Heart left ventricle (tissue), 16 donors: ENCODE measurements at places on chromosomes 11 and 22. TPM values are rescaled to one million over a fixed set of nuclear protein-coding genes. Genes with fewer than 3 reads are reported as not detected.

DNA sequence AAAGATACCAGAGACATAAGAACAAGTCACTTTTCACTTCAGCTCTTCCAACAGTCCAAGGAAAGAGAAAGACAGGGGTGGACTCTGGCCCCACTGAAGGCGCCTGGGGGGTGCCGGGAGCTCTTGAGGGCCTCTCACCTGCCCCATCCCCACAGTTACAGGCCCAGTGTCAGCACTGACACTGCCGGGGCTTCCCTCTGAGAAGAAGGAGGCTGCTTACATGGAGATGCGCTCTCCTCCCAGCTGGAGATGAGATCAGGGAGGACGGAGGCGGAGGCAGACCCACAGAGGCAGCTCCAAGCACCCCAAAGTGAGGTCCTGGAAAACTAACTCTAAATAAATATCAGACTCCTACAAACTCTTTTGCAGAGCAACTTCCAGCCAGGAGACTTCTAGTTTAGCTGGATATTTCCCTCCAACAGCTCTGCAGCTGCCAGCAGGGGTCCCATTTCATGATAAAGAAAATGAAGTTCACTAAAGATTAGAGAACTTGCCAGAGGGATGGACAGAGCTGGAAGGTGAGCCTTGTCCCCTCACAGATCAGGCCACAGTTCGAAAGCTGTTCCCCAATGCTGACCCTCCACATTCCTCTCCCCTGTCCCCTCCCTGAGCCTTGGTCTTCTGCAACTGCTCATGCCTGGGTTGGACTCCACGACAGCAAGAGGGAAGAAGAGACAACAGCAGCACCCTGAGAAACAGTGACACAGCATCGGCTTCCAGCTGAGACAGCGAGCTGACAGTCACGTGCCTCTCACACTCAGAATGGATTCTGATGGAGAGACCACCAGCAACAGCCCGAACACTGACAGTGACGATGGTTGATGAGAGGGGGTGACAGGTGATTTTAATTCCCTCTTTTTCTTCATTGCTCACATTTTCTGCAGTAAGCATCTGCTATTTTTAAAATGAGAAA is 5.8 kb downstream of the CARS1 start:
- no peak overlapping the region for H3K27ac ChIP-seq
- H3K4me3 ChIP-seq: no peak overlapping the region
- no peaks in the 10 kb centered on the region for H3K36me3 ChIP-seq
- H3K27me3 ChIP-seq: no peaks in the 10 kb centered on the region
- H3K4me1 ChIP-seq: peaks cover 29% of the 10 kb centered on the region
- no peak for DNase-seq

SGSM1 gene
- 11.0 TPM for total RNA-seq

FGF3 gene
- total RNA-seq: not detected

GRCh38 chr11:72446929-72447769 is 12.8 kb upstream of the CLPB start:
- no peaks in the 10 kb centered on the region for H3K27me3 ChIP-seq
- no peak overlapping the region for H3K27ac ChIP-seq
- H3K36me3 ChIP-seq: no peaks in the 10 kb centered on the region
- no peak overlapping the region for H3K4me3 ChIP-seq

C11orf87 gene
- 0.12 TPM for total RNA-seq

OR51I2 gene
- not detected for total RNA-seq

- H3K27me3 ChIP-seq: no peaks in the 10 kb centered on the region
- H3K27ac ChIP-seq: no peak overlapping the region
- H3K4me3 ChIP-seq: no peak overlapping the region
- H3K36me3 ChIP-seq: no peaks in the 10 kb centered on the region
Observed at GRCh38 chr11:78031629-78032028, 8.6 kb upstream of the KCTD14 start.

LIF gene
- 0.56 TPM for total RNA-seq

PYGM gene
- 105 TPM for total RNA-seq

TMEM191C gene
- 0.42 TPM for total RNA-seq

RAB3IL1 gene
- 13.4 TPM for total RNA-seq

PRG3 gene
- total RNA-seq: not detected

SLC22A8 gene
- total RNA-seq: not detected

TRIM64 gene
- not detected for total RNA-seq

FERMT3 gene
- 6.0 TPM for total RNA-seq

DNA sequence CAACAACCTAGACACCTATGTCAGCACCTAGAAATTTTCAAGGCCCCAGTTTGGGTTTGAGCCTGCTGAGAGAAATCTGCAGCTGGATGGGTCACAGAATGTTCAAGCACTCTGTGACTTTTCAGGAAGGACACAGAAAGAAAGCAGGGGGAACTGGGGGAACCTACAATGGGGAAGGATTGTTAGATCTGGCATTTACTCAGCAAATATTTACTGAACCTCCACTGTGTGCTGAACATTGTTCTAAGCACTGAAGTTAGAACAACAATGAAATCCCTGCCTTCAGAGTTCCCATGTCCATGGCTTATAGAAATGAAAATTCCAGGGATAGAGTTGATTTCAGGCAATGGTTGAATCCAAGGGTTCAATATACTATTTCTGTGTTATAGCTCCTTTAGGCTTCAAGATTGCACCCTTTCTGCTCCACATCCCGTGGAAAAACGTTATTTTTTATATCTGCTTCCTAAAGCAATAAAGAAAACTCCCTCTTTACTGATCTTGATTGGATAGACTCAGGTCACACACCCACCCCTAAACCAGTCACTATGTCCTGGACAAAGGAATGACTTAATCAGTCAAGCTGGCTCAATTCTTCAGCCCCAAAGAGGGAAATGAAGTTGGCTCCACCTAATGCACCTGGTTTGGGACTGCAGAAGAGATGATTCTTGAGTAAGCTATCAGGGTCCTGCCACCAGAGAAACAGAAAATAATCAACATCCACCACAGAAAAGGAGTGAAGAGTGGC is 95.1 kb downstream of the OR5AK2 start:
- no peak for DNase-seq
- no peaks in the 10 kb centered on the region for H3K36me3 ChIP-seq
- H3K4me1 ChIP-seq: no peaks in the 10 kb centered on the region
- no peaks in the 10 kb centered on the region for H3K27me3 ChIP-seq

DNA sequence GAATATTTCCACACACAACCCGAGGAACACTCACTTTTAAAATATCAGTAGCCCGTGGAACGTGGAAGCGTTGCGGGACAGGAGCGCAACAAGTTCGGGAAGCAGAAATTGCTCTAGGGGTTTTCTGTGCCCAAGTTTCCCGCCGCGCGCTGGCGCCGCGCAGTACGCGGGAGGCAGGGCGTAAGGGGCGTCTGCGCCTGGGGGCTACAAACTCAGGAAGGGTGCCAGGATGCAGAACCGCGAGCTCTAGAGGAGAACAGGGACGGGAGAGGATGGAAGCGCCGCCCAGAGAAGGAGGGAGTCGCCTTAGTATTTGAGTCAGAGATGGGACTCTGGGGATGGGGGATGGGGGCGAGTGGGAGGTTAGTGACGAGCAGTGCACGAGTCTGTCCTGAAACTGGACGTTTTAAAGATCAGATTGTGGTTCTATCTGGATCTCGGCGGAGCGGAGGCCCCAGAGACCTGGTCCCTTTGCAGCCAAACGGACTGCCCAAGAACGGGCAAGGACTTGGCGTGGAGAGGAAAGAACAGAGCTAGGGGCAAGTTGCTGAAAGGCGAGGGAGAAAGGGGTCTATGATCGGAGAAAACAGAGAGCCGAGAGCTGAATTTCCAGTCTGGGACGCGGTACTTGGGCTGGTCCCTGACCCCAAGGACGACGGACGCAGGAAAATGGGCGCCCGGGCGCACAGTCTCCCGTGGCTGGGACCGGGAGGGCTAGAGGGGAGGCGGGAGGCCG is 4.7 kb downstream of the BSX start:
- H3K4me3 ChIP-seq: peak overlapping the region; percentile 16
- DNase-seq: no peak
- H3K27ac ChIP-seq: no peak overlapping the region
- H3K27me3 ChIP-seq: peaks cover 98% of the 10 kb centered on the region
- H3K4me1 ChIP-seq: peaks cover 7% of the 10 kb centered on the region
- H3K36me3 ChIP-seq: no peaks in the 10 kb centered on the region

GRCh38 chr22:50361222-50361621 is 18.1 kb downstream of the PPP6R2 start:
- H3K36me3 ChIP-seq: peaks cover 23% of the 10 kb centered on the region
- H3K4me3 ChIP-seq: no peak overlapping the region
- no peaks in the 10 kb centered on the region for H3K27me3 ChIP-seq
- no peak for DNase-seq
- peaks cover 7% of the 10 kb centered on the region for H3K4me1 ChIP-seq

MUC6 gene
- not detected for total RNA-seq

ANO5 gene
- total RNA-seq: 63.9 TPM

GRCh38 chr11:27041141-27041899 is 705 bp downstream of the BBOX1 start:
- no peaks in the 10 kb centered on the region for H3K36me3 ChIP-seq
- no peak overlapping the region for H3K27ac ChIP-seq
- no peaks in the 10 kb centered on the region for H3K4me1 ChIP-seq
- no peak overlapping the region for H3K4me3 ChIP-seq
- H3K27me3 ChIP-seq: no peaks in the 10 kb centered on the region

SLC17A6 gene
- total RNA-seq: not detected

CLDN5 gene
- 16.8 TPM for total RNA-seq

- no peak for DNase-seq
- no peak overlapping the region for H3K4me3 ChIP-seq
- H3K4me1 ChIP-seq: no peaks in the 10 kb centered on the region
- H3K36me3 ChIP-seq: no peaks in the 10 kb centered on the region
- no peaks in the 10 kb centered on the region for H3K27me3 ChIP-seq
Observed at GRCh38 chr11:58433638-58434203, 5.8 kb upstream of the OR5B2 start.

TP53I11 gene
- 64.8 TPM for total RNA-seq

DNA sequence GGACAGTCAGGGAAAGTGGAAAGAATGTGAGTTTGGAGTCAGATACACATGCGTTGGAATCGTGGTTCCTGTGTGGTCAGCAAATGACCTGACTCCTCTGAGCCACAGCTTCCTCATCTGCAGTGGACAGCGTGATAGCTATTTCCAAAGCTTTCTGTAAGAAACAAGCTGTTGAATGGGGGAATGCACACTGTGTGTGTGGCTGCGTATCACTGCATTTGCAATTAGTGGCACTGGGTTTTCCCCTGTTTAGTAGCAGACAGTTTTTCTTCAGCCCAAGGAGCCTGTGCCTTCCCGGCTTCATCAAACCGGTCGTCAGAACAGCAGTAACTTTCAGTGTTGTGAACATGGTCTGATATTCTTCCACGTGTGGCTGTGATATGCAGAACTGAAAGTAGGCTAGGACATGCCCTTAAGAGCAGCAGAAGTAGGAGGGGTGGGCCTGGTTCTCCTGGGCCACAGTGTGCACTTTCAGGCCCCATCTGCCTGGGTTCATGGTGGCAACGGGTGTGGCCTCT is 121.5 kb downstream of the RRAS2 start:
- no peak for DNase-seq
- no peak overlapping the region for H3K4me3 ChIP-seq
- no peaks in the 10 kb centered on the region for H3K36me3 ChIP-seq

- no peak overlapping the region for H3K27ac ChIP-seq
- H3K36me3 ChIP-seq: no peaks in the 10 kb centered on the region
Observed at GRCh38 chr22:19745155-19746101, 15.2 kb upstream of the TBX1 start.

DNA sequence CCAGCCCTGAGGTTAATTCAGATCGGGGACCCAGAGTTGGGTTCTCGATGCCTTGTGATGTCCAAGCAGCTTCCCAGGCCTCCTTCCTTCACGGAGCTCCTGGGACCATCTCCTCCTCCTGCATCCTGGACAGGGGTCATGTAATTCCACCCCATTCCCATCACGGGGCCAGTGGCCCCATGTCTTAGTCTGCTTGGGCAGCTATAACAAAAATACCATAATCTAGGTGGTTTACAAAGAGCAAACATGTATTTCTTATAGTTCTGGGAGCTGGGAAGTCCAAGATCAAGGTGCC is 41.7 kb upstream of the PRDM11 start:
- H3K4me1 ChIP-seq: peaks cover 16% of the 10 kb centered on the region
- H3K27ac ChIP-seq: no peak overlapping the region
- H3K36me3 ChIP-seq: no peaks in the 10 kb centered on the region
- DNase-seq: no peak

FGF4 gene
- not detected for total RNA-seq

GRCh38 chr11:76075716-76076115 is 130.6 kb downstream of the WNT11 start:
- peaks cover 28% of the 10 kb centered on the region for H3K4me1 ChIP-seq
- H3K27ac ChIP-seq: no peak overlapping the region
- no peaks in the 10 kb centered on the region for H3K27me3 ChIP-seq

GRCh38 chr11:1224111-1224490 is 1.2 kb downstream of the MUC5B start:
- peaks cover 87% of the 10 kb centered on the region for H3K27me3 ChIP-seq
- no peaks in the 10 kb centered on the region for H3K36me3 ChIP-seq
- H3K4me3 ChIP-seq: no peak overlapping the region
- no peak for DNase-seq

DNA sequence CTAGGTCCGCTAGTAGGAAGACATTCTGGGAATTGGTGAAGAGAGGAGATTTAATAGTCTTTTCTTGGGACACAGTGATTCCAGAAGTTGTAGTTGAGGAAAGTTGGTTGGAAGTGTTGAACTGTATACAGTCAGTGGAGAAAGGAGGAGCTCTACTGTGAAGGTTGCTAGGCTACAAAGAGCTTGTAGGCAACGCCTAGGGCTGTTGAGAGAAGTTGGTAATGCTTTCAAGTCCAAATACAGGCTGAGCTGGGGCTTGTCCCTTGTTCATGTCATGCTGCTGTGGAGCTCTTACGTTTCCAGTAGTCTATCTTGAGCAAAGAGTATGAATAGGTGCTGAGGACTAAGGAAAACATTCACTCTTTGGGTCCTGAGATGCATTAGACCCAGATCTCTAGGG is 1.1 kb downstream of the TBCEL start:
- H3K27me3 ChIP-seq: no peaks in the 10 kb centered on the region
- DNase-seq: peak; percentile 47
- peaks cover 21% of the 10 kb centered on the region for H3K4me1 ChIP-seq
- peak overlapping the region; percentile 78 for H3K27ac ChIP-seq
- H3K4me3 ChIP-seq: peak overlapping the region; percentile 98

- H3K4me1 ChIP-seq: peaks cover 42% of the 10 kb centered on the region
- H3K4me3 ChIP-seq: peak overlapping the region; percentile 44
- peak overlapping the region; percentile 91 for H3K27ac ChIP-seq
- H3K27me3 ChIP-seq: no peaks in the 10 kb centered on the region
- DNase-seq: no peak
- H3K36me3 ChIP-seq: no peaks in the 10 kb centered on the region
Observed at GRCh38 chr11:1920909-1921573, 1.5 kb downstream of the TNNT3 start.

DNA sequence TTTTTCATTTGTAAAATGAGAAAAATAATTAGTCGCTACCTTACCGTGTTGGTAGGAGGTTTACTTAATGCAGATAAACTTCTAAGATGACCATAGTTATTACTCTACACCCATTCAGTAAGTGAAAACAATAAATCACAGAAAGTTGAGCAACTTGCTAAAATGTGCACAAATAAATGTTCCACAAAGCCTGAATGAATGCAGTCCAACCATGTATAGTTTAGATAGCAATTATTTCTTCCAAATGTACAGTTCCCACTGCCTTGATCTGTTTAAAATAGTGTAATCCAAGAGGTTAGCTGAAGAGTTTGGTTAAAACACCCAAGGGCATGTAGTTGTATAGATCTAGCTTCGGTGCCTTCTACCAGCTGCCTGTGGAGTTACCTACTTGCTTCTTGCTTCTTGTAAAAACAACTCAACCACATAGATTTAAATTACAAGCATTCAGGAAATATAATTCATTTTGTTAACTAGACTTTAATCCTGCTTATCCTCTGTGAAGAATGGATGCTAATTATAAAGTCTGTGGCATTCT is 106.3 kb upstream of the CARD18 start:
- peaks cover 11% of the 10 kb centered on the region for H3K4me1 ChIP-seq
- DNase-seq: no peak
- H3K27ac ChIP-seq: no peak overlapping the region
- H3K27me3 ChIP-seq: no peaks in the 10 kb centered on the region

BBOX1 gene
- total RNA-seq: not detected

CD44 gene
- 210 TPM for total RNA-seq

SLC7A4 gene
- not detected for total RNA-seq

PIM3 gene
- 43.0 TPM for total RNA-seq

TRIM34 gene
- 1.9 TPM for total RNA-seq

LMNTD2 gene
- total RNA-seq: 1.6 TPM
